ENCODE measurements at places on chromosomes 13 and 19.
A peak's percentile ranks its signal among the peaks of the same experiment; 100 is the strongest.

DNA sequence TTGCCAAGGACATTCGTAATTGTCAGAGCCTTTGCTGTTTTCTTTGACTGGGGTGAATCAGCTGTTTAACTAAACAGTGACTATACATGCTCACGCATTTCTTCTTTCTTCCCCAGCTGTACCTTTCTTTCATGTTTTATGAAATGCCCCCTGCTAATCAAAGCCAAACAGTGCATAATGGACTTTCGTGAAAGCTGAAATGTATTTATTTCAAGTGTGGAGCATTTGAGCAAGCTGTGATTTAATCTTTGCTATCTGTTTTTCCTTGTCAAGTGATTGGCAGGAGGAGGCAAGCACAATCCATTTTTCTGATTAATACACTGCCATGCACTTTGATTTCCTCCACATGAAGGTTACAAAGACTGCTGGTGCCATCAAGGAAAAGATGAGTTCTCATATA is 831.7 kb upstream of the SPRY2 start:
- no peak for DNase-seq

GRCh38 chr13:99269627-99270241 is 11.6 kb upstream of the GPR18 start:
- no peak for DNase-seq

DNA sequence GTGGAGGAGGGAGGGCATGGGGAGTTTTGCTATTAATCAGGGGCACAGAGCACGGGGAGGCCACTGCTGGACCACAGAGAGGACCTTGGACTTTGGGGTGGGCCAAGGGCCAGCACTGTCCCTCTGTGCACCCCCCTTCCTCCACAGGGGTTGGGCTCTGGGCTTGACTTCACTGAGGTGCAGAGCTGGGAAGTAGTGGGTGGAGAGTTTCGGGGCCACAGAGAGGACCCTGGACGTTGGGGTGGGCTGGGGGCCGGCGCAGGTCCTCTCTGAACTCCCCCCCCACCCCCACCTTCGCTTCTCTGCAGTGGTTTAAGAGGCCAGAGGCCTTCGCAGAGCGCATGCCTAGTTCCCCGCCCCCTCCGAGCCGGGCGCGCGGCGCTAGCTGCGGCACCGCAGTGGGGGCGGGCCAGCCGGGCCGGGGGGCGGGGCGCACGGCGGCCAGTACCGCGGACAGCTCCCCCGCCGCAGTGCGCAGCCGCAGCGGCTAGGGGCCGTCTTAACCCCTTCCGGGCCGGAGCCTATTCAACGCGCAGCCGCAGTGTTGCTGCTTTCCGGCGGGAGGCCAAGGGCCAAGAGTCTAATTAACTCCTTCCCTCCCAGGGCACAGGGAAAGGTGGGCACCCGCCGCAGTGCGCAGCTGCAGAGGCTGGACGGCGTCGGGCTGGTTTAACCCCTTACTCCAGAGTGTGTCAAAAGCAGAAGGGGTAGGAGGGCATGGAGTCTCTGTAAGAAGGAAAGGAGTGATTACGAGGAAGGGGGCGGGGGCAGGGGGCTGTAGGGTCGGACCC is 3.7 kb downstream of the KCNC3 start:
- no peak for DNase-seq

GRCh38 chr19:10143681-10144080 is 24.0 kb upstream of the EIF3G start:
- no peak for DNase-seq

GRCh38 chr13:23159205-23159759 is 21.5 kb upstream of the SGCG start:
- no peak for DNase-seq

DNA sequence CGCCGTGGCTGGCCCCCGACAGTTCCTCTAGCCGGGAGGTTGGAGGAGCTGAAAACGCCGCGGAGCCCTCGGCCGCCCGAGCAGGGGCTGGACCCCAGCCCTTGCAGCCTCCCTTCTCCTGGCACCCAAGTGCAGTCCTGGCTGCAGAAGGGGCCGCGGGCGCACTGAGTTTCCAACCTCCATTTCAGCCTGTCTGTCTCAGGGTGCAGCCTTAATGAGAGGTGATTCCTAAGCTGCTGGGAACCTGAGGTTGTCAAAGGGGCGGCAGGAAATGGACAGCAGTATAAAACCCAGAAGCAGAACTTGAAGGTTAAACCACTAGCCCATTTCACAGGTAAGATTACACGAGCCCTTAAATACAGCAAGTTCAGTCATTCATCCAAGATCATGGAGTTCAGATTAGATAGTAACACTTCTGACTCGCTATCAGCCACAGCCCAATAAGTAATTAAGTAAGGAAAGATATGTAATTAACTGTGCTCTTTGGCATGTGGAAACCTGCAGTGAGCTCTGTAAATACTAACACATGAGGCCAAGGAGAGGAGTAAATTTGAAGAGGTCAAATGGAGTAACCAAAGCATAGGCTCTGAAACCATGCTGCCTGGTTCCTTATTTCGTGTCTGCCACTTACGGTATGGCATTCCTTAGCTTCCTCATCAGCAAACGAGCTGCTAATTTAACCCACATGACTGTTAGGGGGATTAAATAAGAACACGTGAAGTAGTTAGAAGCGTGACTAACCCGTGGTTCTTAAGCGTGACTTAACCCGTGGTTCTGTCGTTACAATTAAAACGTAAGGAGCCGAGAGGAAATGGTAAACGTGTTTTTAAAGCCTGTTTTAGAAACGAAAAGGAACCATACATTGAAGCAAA is 686 bp downstream of the SETDB2 start:
- peak; percentile 21 for DNase-seq
